ENCODE measurements at places on chromosomes 4 and X.

- DNase-seq, result no peak
Measured at GRCh38 chr4:19776021-19776459, 475.7 kb upstream of the SLIT2 start.

GRCh38 chr4:1588306-1588705 lies 95.8 kb downstream of the FAM53A start:
- DNase-seq, result no peak

DNA sequence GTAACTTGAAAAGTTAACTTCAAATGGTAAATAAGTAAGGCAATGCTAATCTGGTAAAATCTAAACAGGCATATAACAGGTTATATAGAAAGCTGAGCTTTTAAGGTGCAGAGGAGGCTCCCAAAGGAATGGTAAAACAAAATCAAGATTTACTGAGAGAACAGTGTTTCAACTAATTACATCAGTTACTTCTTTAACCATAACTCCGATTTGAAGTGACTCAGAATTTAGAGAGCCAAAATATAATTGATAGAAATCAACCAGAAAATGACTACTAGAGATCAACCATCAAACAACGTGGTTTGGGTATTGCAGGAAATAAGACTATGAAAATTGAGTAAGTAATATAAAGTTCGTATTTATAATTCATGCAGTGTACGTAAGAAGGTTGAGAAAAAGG lies 6.9 kb downstream of the G3BP2 start:
- DNase-seq, result no peak

DNA sequence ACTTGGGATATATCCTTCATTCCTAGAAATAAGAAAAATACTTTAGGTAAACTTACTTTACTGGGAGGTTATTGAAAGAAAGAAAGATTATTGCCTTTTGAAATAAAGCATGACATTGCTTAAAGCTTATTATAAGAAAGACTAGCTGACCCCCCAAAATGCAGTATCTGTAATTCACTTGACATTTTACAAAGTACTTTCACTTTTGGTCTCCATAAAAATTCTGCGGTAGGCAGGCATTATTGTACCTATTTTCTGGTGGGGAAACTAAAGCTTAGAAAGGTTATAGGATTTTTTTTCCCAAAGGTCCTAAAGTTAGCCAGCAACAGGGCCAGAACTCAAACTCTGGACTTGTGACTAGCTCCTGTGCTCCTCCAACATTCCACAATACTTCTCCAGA lies 29.7 kb upstream of the TXK start:
- no peak for DNase-seq

DNA sequence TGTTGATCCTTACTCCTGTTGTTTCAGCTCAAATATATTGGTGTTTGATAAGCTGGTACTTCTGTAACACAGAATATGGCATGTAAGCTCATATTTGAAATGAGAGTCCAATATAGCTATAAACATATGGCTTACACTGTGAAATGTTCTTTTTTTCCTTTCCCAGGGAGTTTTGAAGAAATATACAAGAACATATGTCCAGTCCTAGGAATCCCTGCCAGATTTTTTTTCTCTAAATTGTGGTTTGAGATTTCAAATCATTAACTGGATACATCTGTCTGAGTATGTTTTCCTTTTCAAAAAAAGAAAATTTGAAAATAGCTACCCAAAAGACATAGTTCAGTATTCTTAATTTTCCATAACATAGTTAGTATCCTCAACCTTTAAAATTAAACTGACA lies 60.2 kb downstream of the HMGB2 start:
- DNase-seq, result no peak

DNA sequence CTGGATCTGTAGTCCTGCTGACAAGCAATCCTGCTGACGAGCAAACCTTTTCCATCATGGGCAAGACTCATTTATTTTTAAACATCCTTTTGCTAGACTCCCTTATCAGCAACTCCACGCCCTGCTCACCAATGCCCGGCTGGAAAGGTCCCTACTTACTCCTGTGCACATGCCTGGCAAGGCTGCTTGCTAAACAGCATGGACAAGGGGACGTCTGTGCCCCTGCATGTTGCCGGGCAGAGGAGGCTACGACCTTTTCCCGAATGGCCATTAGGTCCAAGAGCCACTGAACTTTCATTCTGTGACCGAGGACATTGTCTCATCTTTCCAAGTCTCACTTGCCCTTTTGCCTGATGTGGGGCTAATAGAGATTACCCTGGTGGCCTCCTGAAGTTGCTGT lies 98.6 kb downstream of the MGST2 start:
- no peak for DNase-seq

GRCh38 chr4:7902101-7902553 lies 37.5 kb downstream of the AFAP1 start:
- no peak for DNase-seq

- DNase-seq, result no peak
Measured at GRCh38 chr4:147837854-147838253, 106.0 kb downstream of the ARHGAP10 start.

DNA sequence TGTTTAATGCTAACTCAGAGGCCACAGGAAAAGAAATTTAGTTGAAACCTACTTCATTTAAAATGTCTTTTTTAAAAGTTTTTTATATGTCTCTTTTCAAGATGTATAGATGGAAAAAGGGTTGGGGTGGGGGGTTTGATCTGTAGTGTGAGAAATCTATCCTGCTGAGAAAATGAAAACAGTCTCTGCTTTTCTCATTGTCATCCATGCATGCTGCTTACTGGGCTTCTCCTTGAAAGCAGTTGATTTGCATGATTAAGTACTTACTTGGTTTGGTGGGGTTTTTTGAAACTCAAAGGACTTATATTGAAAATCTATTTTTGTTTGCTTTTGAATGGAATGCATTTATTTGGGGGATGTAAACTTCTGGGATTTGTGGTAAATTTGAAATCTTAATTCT lies 313.6 kb upstream of the DKK2 start:
- no peak for DNase-seq

Measured in activated naive CD8-positive, alpha-beta T cell treated with anti-CD3 and anti-CD28 coated beads, Interleukin-2, amount 50 U/mL, for 16 hours (primary cell).